ENCODE measurements at places on chromosomes 4 and X.

DNA sequence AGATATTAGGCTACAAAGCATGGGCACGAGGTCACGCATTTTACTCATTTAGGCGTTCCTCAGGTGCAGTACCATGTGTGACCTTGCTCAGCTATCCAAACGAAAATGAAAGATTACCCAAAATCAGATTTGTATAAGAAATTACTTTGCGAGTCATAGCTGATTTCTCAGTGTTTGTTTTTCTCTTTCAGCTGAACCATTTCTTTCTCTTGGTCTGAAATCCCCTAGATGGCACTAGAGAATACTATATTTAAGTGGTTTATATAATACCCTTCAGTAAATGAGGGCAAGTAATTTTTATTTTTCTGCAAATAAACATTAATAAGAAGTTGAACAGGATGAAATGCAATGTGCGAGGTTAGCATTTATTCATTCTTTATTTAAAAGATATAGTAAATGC, 496.6 kb downstream of the STIM2 start:
- DNase-seq = peak; percentile 17

DNA sequence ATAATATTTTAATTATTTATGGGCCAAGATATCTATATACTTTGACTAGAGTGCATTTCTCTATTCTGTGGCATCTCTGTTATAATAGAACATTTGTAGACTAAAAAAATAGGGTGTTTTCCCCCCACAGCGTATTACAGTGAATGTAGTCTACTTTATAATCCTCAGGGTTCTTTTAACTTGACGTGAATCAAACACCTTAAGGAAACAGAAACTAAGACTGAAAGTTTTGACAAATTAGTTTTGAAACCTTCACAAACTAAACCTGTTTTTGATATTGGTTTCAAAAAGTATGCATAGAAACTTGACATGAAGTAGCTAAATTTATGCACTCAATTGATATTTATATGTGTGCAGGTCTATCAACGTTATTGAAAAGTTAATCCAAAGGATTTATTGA, 1963.1 kb upstream of the TENM3 start:
- no peak for DNase-seq

GRCh38 chrX:18017411-18017810, 156.3 kb upstream of the RAI2 start:
- no peak for DNase-seq

DNA sequence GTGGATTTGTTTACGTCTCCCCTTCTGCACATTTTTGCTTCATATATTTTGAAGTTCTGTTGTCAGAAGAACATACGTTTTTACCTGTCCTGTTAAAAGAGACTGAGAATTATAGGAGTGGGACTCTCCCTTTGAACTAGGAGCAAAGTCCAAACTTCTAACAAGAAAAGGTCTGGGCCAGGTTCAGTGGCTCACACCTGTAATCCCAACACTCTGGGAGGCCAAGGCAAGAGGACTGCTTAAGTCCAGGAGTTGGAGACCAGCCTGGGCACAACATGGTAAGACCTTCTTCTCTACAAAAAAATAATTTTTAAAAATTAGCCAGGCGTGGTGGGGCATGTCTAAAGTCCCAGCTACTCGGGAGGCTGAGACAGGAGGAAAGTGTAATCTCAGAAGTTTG, 15.8 kb downstream of the LIN54 start:
- DNase-seq = no peak

DNA sequence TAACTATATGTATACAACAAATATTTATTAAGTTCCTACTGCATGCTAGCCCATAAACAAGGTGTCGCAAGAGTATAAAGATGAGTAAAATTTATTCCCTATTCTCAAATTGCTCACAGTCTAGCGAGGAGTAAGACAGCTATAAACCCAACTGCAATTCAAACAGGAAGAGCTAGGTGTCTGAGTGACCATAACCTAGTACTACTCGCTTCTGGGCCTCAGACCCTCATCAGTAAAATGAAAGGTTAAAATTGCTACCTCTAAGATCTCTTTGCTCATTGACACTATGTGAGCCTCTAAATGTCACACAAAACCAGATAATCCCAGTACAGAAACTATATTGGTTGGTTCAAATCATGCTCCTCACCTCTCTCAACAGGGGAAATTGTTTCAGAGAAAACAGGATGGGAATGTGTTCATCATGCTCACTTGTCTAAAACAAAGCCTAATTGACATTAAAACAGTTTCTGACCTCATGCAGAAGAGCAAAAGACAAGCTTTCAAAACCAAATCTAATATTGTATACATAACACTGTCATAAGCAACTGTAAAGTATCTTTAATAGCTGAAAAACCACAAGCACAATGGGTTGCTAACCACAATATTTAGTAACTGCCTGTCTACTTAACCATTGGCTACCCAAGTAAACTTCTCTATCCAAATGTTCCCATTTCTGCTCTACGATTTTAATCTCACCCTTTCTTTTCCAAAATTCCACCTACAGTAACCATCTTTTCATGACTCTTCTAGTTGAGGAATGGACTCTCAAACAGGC, 264.6 kb upstream of the FMR1 start:
- DNase-seq = no peak

DNA sequence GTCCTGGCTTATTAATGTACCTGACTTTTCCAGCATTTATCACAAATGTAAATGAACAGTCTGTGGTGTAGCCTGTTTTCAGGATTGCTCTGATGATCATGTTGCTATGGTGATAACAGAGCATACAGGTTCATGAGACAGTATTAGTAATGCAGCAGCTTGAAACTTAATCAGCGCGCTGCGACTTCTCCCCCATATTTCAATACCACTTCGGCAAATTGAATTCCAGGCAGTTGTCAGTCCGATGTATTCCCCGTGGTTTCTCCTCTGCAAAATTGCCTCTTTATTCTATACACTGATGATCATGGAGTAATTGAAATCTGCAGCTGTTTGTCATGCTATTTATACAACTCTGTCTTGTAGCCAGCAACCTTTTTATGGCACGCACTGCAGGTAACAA, 239.3 kb downstream of the C4orf33 start:
- DNase-seq = no peak

GRCh38 chr4:1030031-1030430, 18.6 kb downstream of the FGFRL1 start:
- no peak for DNase-seq

DNA sequence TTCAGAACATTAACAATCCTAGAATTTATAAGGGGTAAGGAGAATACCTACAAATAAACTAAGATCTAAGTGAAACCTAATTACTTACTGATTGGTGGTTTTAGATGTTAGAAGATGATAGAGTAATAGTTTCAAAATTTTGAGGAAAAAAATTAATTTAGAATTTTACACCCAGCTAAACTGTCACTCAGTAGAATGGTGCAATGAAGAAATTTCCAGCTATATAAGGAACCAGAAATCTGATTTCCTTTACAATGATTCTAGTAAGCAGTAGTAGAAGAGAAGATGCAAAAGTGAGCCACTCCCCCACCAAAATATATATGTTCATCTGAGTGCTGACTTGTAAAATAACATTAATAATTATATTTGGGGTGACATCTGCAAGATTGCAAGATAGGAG, 55.3 kb upstream of the EPGN start:
- DNase-seq = no peak

GRCh38 chr4:152901205-152901604, 34.9 kb upstream of the FHDC1 start:
- DNase-seq = no peak

DNA sequence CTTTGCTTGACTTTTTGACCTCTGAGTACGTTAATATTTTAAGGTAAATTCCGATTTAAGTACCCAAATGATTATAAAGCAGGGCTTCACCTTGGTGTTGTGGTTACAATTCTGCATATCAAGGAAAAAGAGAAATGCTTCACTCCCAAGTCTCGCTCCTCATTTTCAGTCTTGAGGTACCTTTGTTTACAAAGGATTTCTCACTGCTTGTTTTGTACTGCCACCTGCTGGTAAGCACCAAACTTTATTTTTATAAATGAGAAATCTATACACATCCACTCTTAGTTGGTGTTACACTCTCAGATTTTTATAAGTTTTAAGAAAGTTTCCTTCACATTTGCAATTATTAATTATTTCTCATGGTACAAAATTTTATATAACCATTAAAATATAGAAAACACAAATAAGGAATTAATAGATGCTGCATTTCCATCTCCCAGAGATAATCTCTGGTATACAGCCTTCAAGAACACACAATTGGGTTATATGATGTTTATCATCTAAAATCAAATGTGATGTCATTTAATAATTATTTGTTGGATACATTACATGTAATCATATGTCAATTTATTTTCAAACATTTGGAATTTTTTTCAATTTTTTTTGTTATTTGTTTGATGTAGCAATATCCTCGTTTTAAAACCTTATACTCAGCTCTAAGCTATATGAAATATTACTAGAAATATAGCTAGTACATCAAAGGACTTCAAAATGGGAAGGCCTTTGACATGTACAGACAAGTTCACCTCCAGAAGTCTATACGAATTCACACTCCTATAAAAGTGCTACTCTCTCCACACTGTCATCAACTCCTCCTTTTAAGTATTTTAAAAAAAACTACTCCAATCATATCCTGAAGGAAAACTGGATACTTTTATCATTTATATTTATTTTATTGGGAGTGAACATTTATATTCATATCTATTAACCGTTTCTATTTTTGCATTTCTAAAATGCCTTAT, 179.9 kb downstream of the KCNIP4 start:
- DNase-seq = peak; percentile 65

GRCh38 chrX:68163441-68163840, 269.9 kb downstream of the OPHN1 start:
- DNase-seq = no peak

- peak; percentile 43 for DNase-seq
Observed at GRCh38 chr4:25031077-25031621, 403 bp upstream of the LGI2 start.

- DNase-seq = peak; percentile 86
Observed at GRCh38 chrX:139213241-139213709, 317.3 kb upstream of the F9 start.

DNA sequence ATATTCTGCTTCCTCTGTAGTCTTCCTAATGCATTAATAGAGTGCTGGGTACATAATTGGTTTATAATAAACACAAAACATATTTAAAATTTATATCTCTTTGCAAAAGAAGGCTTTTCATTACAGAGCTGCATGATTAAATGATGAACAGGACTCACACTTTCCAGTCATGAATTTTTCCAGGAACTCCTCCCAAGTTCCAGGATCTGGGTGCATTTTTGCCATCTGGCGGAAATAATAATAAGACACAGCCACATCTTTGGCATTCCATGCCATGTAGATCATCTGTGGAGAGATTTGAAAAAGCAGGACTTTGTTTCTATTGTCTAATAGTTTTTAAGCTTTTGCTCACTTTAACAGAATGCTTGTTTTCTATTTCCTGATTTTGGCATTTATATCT, 40.2 kb upstream of the SULT1B1 start:
- no peak for DNase-seq

DNA sequence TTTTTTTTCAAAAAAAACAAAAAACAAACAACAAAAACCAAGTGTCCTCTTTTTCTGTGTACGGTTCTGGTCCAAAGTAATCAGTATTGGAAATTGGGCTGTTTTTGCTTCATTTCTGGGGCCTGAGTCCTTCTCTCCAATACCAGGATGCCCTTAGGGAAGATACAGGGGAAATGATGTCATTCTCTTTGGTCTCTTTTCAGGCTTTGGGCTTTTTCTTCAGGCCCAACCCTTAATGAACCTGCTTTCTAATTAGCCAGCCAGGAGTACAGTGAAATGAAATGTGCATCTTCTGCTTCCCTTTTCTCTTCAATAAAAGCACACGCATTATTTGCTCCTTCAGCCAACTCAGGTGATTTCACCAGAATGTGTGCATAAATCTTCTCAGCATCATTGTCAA, 52.6 kb upstream of the RBPJ start:
- peak; percentile 44 for DNase-seq
